ENCODE measurements at places on chromosomes 6 and 20.
A peak's percentile ranks its signal among the peaks of the same experiment; 100 is the strongest.

- no peak for DNase-seq
Observed at GRCh38 chr20:5781798-5782750, 31.9 kb downstream of the SHLD1 start.

DNA sequence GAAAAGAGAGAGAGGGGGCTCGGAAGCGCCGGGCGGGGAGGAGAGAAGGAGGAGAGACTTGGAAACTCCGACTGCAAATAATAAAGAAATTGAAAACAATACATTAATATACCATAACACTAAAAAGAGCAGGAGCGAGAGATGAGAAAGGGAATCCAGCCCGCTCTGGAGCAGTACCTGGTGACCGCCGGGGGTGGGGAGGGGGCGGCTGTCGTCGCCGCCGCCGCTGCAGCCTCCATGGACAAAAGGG, 338 bp downstream of the E2F3 start:
- DNase-seq, result peak; percentile 43

DNA sequence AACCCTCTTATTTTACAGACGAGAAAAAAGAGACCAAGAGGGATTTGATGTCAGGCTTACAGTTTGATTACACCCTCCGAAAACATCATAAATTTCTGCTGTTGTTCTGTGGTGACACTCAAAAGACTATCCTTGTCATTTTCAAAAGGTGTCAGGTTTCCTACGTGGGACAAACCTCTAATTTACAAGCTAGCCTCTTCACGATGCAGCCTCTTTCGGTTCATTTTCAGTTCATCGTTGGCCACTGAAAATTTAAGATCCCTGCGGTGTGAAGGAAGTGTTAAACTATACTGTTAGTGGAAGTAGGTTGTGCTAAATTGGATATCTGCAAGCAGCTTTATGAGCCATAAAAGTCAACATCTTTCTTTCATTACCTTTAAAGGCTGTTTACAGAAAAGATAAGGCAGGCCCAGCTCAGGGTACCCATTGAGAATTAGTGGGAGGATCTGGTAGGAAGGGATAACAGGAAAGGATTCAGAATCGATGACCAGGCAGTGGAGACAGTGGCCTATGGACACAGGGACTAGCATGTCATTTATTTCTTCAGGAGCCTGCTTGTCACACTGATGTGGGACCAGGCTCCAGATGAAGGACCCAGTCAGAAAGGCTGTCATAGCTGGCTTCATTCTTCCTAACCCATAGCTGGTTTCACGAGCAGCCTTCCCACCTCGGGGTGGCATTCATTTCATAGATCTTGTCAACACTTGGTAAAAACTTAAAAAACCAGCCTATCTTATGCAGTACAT, 329.1 kb upstream of the SOX4 start:
- no peak for DNase-seq

GRCh38 chr6:129498950-129499842, 210.8 kb downstream of the ARHGAP18 start:
- DNase-seq, result no peak
